ENCODE measurements at places on chromosomes 3 and 15.
A peak's percentile ranks its signal among the peaks of the same experiment; 100 is the strongest.

- DNase-seq, result no peak
Observed at GRCh38 chr15:55694652-55695150, 48.3 kb downstream of the PRTG start.

GRCh38 chr3:30112902-30113484 is 493.4 kb upstream of the TGFBR2 start:
- DNase-seq, result no peak

GRCh38 chr3:131995891-131996290 is 38.9 kb downstream of the CPNE4 start:
- DNase-seq, result no peak

- DNase-seq, result no peak
Observed at GRCh38 chr3:102712896-102713295, 278.1 kb downstream of the ZPLD1 start.

GRCh38 chr3:130662501-130662996 is 84.1 kb downstream of the PIK3R4 start:
- no peak for DNase-seq

DNA sequence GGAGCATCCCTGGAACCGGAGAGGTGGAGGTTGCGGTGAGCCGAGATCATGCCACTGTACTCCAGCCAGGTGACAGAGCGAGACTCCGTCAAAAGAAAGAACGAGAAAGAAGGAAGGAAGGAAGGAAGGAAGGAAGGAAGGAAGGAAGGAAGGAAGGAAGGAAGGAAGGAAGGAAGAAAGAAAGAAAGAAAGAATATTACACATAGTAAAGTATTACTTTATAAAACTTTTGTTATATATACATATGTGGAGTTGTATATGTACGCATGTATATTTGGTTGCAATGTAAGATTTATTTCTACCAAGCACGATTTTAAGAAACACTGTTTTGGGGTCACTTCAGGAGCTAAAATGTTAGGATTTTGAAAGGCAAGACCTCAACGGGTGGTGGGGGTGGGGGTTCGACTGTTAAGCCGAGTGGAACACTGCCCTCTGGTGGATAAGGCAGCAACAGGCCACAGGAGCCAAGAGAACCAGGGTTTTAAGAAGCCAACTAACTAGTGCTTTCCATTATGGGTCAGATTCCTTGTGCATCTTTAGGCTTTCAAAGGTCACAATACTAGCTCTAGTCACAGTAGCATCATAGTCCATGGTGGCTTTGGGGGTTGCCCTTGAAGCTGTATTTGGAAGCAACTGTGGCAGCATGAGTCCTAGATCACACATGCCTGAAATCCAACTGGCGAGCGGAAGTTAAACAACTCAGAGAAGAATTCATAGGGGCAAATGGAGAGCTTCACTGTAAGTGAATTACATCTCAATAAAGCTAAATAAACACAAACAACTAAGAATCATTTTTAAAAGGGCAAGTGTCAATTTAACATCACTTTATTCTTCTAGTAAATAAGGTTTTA is 22.5 kb downstream of the GLB1 start:
- peak; percentile 55 for DNase-seq

DNA sequence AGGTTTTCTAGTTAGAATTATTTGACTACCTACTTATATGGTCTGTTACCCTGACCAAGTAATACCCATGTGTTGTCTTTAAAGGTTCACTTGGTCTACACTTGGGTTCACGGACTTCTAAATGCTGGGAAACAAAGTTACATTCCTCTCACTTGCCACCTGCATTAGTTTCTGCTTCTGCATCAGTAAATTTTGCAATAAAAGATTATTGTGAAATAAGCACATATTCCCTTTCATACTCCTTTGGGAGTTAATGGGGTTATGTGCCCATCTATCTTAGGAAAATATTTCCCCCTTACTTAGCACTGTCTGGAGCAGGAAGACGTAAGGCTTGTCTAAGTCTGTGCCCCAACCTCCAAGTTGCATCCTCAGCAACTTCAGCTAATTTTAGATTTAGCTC is 160.7 kb downstream of the FRMD5 start:
- no peak for DNase-seq

- no peak for DNase-seq
Observed at GRCh38 chr15:50304836-50305235, 39.3 kb upstream of the HDC start.

- no peak for DNase-seq
Observed at GRCh38 chr3:54862526-54862925, 65.3 kb downstream of the LRTM1 start.

DNA sequence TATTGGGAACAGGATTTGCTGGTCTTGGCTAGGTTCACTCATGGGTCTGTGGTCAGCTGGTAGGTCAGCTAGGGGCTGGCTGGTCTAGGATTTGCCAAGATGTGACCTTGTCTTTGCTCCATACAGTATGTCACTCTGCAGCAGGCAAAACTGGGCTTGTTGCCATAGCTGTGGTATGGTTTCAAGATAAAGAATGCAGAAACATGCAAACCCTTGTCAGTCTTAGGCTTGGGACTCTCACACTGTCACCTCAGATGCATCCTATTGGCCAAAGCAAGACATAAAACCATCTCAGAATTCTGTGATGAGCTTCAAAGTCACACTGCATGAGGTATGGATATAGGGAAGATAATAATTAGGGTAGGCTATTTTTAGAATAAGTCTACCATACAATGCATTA is 66.6 kb upstream of the TBC1D5 start:
- DNase-seq, result no peak

GRCh38 chr3:28069438-28069837 is 172.0 kb upstream of the CMC1 start:
- no peak for DNase-seq

All from T-cell (primary cell).